ENCODE measurements at places on chromosomes 2 and 18. TPM values are rescaled to one million over a fixed set of nuclear protein-coding genes. Genes with fewer than 3 reads are reported as not detected.

DNA sequence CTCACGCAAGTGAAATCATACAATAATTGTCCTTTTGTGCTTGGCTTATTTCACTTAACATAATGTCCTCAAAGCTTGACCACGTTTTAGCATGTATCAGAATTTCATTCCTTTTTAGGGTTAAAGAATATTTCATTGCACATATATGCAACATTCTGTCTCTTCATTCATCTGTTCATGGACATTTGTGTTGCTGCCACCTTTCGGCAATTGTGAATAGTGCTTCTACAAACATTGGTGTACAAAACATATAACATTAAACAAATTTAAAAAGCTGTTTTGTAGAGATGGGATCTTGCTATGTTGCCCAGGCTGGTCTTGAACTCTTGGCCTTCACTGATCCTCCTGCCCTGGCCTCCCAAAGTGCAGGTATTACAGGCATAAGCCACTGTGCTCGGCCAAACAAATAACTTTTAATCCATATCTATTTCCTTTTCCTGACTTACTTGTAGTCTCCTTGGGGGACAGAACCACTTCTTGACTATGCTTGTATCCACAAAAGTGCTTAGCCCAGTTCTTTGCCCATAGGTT, 209.3 kb downstream of the SLC4A3 start:
- no peak overlapping the region for H3K4me3 ChIP-seq
- DNase-seq = no peak
- H3K4me1 ChIP-seq = no peaks in the 10 kb centered on the region

- no peaks in the 10 kb centered on the region for H3K27me3 ChIP-seq
- no peak for DNase-seq
- H3K27ac ChIP-seq = no peak overlapping the region
- H3K36me3 ChIP-seq = no peaks in the 10 kb centered on the region
Observed at GRCh38 chr2:153939124-153939796, 67.5 kb downstream of the GALNT13 start.

DNA sequence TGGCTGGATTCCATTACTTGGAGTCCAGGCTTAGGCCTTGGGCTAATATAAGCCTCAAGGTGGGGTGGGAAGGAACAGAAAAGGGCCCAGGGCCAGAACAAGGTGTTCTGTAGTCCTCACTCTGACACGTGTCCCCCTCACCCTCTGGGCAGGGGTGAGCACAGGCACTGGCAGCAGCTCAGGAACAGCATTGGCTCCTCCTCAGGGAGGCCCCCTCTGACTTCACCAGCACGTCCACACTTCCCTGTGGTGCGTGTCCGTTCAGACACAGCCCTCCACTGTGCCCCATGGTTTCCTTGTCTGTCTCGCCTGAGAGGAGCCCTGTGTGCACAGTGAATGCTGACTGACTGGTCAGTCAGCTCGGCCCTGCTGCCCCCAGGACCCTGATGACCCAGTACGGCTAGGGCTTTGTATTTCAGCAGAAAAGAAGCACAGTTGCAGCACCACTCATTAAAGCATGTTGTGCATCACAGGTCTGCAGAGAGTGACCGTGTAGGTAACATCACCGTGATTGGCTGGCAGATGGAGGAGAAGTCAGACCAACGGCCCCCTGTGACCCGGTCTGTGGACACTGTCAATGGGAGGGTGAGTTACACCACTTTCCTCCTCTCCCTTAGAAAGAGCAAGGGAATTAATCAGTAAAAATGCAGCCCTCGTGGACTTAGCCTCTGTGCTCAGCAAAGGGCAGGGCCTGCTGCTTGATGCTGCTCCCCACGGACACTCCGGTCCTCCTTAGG, 70.8 kb downstream of the COA5 start:
- peaks cover 58% of the 10 kb centered on the region for H3K36me3 ChIP-seq
- H3K27ac ChIP-seq = no peak overlapping the region
- H3K27me3 ChIP-seq = no peaks in the 10 kb centered on the region
- no peak overlapping the region for H3K4me3 ChIP-seq
- H3K4me1 ChIP-seq = no peaks in the 10 kb centered on the region

Gene BMPR2
- 51.7 TPM for total RNA-seq

DNA sequence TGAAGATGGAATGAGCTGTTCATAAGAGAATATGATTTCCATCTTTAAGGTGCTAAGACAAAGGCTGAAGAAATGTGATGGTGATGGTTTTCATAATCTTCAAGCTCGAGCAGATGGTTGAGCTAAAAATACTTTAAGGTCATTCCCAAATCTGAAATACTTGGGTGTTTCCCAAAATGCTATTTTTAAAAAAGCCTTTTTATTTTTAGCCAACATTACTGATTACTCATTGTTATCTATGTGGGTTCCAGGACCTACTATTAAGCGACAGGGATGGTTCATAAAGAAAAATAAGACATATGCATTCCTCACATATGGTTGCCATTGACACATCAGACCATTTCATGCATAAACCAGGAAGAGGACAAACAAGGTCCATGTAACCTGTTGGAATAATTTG, 298.5 kb downstream of the PLCL1 start:
- H3K4me1 ChIP-seq = peaks cover 79% of the 10 kb centered on the region
- H3K27me3 ChIP-seq = no peaks in the 10 kb centered on the region
- H3K27ac ChIP-seq = peak overlapping the region; percentile 62
- peaks cover 18% of the 10 kb centered on the region for H3K36me3 ChIP-seq
